ENCODE measurements at places on chromosomes 12 and 14.

DNA sequence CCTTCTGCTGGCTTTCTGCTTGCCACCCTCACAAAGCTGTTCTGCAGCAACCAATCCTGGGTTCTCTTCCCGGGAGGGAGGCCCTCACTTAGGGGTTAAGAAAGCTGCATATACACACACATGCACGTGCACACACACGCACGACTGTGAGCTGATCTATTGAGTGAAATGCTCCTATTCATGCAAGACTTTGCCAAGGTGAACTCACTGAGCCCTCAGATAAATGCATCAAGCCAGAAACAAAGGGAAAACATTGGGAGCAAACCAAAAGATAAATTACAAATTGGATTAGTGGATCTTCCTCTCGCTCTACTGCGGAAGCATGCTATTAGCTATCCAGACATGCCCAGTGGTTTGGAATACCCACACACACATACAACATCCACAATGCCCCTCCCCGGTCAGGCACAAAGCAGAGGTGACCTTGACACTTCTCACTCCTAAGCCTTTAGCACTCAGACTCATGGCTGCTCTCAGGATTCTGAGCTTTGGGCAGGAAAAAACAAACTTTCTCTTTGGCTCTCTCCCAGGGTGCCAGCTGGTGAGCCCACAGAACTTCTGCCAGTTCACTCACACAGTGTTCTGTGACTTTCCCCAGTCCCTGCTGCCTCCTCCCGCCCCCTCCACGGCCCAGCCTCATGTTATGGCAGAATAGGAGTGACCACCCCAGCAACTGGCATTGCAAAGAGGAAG lies 320.0 kb downstream of the DPF3 start:
- no peak for DNase-seq

DNA sequence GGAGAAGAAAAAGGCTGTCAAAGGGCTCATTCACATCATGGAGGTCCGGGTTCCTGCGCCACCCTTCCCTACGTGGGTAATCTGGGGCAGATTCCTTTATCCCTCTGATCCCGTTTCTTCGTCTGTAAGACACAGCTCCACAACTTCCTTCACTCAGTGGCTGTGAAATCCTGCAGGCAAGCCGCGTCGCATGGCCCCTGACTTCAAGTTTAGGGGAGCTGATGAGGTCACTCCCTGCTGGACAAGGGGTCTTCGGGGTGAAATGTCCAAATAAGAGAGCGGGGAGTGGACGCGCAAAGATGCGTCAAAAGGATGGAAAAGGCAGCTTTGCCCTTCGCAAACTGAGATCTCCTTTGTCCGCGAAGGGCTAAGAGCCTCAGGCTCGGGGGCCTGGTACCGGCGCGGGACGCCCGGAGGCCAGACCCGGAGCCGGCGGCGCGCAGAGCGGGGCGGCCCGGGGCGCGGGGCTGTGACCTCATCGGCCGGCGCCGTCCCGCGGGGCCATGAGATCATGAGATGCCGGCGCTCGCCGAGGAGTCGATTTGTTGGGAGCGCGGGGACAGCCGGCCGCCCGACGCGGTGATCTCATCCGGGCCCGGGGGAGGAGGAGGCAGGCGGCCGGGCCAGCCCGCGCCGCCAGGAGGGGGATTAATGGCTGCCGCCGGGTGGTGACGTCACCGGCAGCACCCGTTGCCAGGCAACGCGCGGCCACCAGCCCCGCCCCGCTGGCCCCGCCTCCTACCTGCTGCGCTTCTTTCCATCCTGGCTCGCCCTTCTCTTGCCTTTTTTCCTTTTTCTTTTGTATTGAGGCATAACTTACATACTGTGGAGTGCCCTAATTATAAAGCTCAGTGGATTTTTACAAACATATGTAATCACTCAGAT lies 62.1 kb downstream of the HRK start:
- DNase-seq: peak; percentile 92

- no peak for DNase-seq
Observed at GRCh38 chr14:29587046-29587445, 340.6 kb downstream of the PRKD1 start.

DNA sequence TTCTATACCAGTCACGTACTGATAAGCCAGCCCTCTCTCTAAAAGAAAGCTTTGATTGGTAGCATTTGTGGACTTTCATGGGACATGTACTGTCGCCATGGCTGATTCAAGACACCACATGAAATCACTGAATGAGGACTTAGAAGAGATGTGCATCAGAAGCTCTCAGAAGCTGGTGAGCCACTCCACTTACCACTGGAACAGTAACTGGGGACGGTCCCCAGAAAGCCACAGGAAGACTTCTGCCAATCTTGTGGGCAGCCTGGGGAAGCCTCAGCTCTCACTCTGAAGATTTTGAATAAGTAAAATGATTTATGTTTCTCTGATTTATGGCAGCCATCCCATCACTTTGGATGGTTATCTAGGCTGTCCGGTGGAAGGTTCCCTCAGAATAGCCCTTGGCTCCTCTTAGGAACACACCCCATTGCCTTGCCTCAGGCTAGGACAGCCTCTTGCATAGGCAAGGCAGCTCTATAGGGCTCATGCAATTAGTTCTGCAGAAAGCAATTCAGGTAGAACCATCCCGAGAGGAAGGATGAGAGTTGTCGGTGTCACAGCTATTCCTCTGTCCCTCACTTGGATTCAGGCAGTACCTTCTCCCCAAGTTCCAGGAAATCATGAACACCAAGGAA lies 9.8 kb downstream of the DHRS1 start:
- DNase-seq: no peak

DNA sequence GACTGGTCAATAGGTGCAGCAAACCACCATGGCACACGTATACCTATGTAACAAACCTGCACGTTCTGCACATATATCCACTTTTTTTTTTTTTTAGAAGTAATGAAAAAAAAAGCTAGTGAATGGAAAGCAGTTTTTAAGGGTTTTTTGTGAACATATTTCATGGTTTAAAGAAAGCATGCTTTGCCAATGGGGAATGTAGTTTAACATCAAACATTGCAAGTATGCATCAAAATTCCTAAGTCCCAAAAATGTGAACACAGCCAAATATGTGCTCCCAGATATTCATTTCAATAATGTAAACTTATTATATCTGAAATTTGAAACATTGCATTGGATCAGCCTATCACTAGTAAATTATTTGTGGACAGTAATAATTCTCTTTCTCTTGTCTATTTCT lies 710.4 kb upstream of the FLRT2 start:
- no peak for DNase-seq

DNA sequence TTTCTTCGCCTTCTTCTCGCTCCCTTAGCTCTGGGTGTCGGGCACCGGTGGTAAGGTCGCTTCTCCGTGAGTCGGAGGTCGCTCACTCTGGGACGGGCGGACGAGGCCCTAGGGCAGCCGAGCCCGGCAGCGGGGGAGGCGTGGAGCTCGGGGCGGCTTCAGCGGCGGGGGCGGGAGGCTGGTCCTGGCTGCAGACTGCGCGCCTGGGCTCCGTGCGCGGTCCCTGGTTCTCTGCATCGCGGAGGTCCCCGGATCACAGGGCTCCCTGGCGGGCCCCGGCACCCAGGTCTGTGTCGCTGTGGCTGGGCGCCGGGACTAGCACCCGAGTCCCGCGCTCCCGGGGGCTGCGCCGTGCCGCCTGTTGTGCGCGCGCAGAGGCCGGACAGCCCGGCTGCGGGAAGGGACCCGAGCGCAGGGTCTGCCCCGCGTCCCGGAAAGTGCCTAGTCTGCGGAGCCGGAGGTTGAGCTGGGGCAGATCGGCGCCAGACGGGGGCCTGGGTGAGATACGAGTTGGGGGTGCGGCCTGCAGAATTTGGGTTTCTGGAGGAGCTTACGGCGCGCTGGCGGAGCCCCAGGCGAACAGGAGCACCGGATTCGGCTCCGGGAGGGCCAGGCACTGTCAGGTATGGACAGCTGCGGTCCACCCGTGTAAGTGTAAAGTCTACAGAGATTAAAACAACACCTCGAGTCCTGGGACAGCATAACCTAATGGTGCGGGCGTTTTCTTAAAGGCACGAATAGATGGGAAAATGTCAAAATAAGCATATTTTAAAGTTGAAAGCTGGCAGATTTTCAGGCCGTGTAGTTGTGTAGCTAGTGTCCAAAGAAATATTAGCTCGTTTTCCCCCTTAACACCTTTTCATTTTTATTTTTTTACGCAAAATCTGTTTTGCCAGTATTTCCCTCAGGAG lies 713 bp downstream of the FRMD6 start:
- no peak for DNase-seq
